Inflammatory macrophage treated with lipopolysaccharide for 1 hour (primary cell): ENCODE measurements at places on chromosomes 3 and 15.

GRCh38 chr3:116056280-116056679 lies 389.0 kb downstream of the LSAMP start:
- no peak for DNase-seq

DNA sequence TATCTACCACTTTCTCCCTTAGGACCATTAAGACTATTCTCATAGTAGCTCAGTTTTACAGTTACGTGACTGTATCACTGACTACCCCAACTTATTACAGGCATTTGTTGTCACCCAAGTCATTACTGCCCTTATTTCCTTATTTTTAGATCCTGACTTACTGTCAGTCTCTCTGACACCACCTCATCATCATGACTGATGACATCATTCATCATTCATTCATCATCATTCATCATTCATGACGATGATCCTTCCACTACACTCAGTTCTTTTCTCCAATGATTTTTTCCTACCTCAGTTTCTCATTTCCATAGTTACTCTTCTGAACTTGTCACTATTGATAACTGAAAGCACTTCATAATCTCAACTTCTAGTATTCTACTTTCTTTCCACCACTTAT lies 83.8 kb downstream of the ADAM10 start:
- peak; percentile 10 for DNase-seq

DNA sequence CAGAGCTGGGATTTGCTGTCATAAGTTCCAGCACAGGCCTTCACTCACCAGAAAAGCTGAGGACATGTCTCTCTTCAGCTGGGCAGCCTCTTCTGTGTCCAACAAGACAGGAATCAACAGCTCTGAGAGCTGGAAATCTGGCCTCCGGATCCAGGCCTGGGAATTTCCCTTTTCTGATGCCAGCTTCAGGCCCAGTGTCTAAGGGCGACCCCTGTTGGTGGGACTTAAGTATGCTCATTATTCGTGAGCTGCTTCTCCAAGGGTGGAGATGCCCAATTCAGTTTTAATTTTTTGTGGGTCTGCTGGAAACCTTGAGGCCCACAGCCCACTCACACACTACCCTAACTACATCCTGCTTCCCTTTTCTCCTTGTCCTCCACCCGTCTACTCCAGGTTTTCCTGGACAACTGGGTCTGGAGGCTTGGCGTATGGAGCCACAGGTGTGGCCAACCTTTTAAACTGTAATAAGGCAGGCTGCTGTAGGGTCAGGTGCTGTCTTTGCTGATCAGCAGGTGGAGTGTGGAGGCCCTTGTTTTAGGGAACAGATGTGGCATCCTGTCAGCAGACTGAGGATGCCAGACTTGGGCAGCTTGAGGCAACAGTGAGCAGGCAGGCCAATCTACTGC lies 2.6 kb upstream of the CEMIP start:
- DNase-seq, result peak; percentile 65

DNA sequence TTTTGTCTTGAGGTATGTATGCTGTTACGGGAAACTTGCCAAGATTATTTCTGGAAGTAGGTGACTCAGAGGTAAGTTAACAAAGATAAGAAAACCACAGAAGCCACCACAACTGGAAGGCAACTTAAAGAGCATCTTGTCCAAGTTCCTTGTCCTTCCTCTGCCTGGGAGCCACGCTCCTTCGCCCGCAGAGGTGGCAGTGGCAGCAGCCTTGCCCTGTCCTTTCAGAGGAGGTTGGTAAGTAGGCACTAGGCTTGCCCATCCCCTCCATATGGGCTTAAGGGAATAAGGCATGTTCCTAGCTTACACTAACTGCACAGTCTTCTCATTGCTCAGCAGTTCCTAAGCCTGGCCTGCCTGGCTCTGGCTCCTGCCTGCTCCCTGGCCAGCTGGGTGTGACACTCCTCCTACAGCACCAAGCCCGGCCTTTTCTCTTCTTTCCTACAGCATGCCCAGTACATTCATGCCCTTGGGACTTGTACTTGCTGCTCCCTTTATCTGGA lies 48.0 kb upstream of the RAB6B start:
- DNase-seq, result no peak

DNA sequence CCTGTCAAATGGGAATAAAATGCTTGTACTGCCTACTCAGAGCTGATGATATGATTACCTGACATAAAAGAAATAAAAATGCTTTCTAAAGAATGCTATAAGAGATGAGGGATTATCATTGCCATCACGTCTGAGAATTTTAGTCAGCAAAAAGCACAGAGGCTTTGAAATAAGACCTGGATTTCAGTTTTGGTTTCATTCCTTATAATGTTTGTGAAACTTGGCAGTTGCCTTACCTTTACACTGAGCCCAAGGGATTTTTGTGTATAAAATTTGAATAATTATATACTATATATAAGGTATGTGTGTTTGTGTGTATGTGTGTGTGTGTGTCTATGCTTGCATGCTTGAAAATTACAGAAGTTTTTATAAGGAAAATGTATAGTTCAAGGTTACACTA lies 634.8 kb upstream of the BCHE start:
- DNase-seq, result no peak

DNA sequence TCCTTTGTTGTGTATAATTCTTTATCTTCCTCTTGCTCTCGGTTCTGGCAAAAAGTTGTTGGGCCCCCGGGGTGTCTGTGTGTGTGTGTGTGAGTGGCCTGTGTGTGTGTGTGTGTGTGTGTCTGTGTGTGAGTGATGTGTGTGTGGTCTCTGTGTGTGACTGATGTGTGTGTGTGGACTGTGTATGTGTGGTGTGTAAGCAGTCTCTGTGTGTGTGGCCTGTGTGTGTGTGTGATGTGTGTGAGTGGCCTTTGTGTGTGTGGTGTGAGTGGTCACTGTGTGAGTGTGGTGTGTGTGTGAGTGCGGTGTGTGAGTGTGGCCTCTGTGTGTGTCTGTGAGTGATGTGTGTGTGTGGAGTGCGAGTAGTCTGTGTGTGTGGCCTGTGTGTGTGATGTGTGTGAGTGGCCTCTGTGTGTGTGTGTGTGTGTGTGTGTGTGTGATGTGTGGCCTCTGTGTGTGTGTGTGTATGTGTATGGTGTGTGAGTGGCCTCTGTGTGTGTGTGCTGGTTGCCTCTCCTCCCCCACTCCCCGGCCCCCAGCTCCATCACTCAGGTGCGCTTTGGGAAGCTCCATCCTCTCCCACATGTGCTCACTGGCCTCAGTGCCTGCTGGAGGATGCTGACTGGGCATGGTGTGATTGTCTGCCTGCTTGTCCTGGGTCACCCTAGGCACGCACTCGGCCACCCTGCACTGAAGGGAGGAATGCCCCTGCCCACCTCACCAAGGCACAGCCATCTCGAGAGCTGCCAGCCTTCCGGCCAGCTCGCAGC lies 8.8 kb downstream of the LINGO1 start:
- DNase-seq, result no peak

DNA sequence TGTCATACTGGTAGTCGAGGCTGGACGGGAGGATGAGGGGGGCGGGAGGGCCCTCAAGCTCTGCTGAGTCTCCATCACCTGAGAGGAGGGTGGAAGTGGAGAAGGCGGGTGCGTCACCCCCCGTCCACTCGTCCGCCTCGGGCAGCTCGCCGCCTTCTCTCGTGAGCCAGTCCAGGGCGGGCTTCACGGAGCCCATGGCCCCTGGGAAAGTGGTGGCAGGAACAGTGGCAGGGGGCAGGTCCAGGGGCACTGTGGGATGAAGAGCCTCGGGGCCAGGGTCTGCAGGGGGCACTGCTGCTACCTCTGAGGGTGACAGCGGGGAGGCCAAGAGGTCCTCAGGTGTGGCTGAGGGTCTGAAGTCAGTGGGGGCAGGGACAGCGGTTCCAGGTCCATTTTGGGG lies 10.3 kb downstream of the PLXNB1 start:
- DNase-seq, result no peak

DNA sequence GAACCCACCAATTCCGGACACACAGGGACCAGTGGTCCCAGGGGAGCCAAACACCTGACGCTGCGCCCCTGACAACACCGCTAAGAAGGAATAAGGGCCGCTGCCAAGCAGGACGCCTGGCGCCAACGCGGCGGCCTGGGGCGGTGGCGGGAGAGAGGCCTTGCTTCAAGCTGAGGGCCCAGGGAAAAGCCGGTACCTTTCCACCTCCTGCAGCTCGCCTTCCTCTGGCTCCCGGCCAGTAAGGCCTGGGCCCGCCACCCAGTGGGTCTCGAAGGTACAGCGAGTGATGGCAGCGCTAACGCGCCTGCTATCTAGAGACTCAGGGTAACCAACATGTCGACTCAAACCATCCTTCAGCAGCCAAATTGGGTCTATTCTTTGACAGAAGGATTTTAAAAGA lies 1074.1 kb downstream of the SI start:
- DNase-seq, result no peak

- DNase-seq, result no peak
Measured at GRCh38 chr3:73144276-73144675, 82.8 kb downstream of the EBLN2 start.

GRCh38 chr3:186782542-186783057 lies 777 bp upstream of the EIF4A2 start:
- DNase-seq, result no peak

GRCh38 chr3:32136703-32137102 lies 30.3 kb downstream of the GPD1L start:
- no peak for DNase-seq

GRCh38 chr3:16740515-16740914 lies 135.3 kb upstream of the DAZL start:
- no peak for DNase-seq

- no peak for DNase-seq
Measured at GRCh38 chr3:115930168-115930567, 306.9 kb downstream of the GAP43 start.

- no peak for DNase-seq
Measured at GRCh38 chr3:10194328-10195071, 29.8 kb downstream of the IRAK2 start.

DNA sequence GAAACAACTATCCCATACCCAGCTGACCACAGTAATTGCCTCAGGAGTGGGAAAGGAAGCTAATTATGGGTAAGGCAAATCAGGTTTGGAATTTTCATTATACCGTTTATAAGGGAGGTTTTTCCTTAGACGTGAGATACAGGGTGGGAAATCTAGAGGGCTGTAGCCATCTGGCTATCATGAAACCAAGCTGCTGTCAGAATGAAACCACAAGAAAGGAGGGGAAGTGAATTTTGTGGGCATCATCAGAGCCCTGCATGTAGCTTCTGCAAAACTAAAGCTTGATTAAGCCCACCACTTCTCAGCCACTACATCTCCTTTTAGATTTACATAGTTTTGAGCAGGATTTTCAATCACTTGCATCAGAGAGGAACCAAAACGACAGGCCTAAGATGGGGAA lies 893.5 kb downstream of the TUSC7 start:
- DNase-seq, result peak; percentile 13

- DNase-seq, result no peak
Measured at GRCh38 chr3:77381431-77381830, 341.5 kb downstream of the ROBO2 start.

- no peak for DNase-seq
Measured at GRCh38 chr3:39185959-39186691, 6.3 kb downstream of the XIRP1 start.

- no peak for DNase-seq
Measured at GRCh38 chr3:161893972-161894371, 397.4 kb downstream of the OTOL1 start.

GRCh38 chr3:48555231-48555948 lies 1.2 kb downstream of the PFKFB4 start:
- no peak for DNase-seq

- DNase-seq, result no peak
Measured at GRCh38 chr3:31567036-31567435, 34.3 kb downstream of the STT3B start.

DNA sequence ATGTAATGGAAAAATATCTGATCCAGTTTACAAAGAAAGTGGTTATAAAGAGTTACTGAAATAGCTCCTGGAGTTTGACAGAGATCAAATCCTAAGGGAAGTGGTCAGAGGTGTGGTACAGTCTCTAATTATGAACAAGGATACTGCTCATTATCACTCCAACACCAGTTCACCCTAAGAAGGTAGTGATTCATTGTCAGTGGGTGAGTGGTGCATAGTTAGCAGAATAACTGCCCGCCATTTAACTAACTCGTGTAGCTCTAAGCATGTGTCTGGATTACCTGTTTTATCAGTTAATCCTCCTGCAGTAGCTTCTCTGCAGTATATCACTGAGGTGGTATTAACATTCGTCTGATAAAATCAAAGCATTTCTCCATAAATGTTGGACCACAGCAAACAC lies 700.1 kb downstream of the NLGN1 start:
- DNase-seq, result no peak

GRCh38 chr3:13009946-13010315 lies 63.3 kb downstream of the IQSEC1 start:
- DNase-seq, result no peak
